ENCODE measurements at places on chromosomes 3 and 15.
A peak's percentile ranks its signal among the peaks of the same experiment; 100 is the strongest.

GRCh38 chr3:12663401-12663935 is 449 bp downstream of the RAF1 start:
- DNase-seq = peak; percentile 48

- no peak for DNase-seq
Measured at GRCh38 chr3:44120721-44121582, 120.7 kb upstream of the TOPAZ1 start.

DNA sequence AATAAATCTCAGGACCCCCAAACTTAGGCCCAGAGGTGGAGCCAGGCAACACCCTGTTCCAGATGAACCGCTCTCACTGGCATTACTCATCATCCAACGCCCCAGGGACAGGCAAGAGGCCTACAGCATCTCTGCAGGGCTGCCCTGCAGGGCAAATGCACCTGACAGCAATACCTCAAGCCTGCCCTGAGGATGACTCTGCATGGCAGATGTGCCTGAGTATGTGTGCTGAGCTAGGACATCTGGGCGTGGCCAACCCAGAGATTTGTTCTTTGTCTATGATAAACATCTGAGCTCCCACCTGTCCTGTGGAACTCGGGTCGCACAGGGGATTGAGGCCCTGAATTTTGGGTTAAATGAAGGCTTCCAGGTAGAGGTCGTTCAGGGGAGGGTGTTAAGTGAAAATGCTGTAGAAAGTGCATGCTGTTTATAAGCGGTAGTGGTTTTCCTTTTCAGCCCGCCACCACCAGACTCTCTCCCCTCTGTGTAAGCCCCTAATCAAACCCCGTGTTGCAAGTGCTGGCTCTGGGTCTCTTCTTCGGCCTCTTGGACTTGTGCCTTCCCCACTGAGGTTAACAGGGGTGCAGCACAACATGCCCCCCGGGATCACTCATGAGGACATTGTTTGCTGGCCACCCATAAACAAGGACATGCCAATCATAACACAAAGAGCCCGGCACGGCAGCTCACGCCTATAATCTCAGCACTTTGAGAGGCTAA is 92.3 kb downstream of the ATP10A start:
- DNase-seq = no peak

DNA sequence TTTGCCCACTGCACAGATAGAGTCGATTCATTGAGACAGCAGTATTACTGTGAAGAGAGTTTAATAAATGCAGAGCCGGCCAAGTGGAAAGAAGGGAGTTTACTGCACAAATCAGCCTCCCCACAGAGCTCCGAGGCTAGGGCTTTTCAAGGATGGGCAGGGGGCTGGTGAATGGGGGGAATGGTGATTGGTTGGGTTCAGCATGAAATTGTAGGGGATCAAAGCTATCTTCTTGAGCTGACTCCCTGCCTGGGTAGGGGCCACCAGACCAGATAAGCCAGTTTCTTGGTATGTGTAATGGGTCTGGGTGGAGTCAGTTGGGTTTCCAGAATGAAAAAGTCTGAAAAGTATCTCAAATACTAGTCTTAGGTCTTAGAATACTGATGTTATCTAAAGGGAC is 66.6 kb downstream of the SYNPR start:
- no peak for DNase-seq

DNA sequence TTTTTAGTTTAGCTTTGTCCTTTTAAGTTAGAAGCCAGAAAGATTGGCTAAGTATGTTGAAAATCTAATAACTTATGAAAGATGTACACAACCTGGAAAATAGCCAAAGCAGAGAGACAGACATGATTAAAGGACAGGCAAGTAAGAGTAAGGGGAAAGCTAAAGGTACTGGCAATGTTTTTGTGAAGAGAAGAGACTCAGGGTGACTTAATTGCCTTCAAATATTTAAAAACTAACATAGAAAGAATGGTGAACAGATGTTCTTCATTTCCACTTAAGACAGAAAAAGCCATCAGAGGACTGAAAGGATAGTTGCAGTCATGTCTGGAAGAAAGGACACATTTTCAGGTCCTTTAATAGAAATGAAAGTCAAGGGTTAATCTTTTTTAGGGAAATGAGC is 68.8 kb downstream of the ZNF385D start:
- DNase-seq = no peak

DNA sequence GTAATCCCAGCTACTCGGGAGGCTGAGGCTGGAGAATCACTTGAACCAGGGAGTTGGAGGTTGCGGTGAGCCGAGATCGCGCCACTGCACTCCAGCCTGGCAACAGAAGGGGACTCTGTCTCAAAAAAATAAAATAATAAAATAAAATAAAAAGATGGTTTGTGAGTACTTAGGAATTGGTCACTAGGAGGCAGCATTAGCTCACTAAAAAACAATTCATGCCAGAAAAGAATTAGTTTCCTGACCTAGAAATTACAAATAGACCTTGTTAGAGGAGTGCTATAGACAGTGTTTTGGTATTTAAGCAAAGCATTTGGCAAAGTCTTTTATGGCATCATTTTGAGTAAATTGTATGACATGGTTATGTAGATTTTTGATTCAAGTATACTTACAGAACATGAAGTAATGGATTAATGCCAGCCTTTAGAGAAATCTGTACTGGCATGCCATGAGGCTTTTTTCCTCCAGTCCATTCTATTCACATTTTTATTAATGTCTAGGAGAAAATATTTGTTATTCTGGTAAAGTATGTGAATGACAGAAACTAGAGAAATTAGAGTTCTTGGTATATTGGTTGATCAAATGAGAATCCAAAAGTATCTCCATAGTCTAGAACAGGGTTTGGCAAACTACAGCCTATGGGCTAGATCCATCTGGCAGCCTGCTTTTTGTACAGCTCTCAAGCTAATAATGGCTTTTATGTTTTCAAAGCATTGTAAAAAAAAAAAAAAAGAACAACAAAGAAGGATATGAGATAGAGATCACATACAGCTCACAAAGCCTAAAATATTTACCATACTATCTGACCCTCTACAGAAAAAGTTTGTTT is 81.6 kb downstream of the LRRC49 start:
- DNase-seq = no peak

- DNase-seq = peak; percentile 13
Measured at GRCh38 chr15:38252481-38253350, at the start of gene SPRED1. Gene SPRED1 (plus strand): TSS chr15:38252836. CDS start chr15:38253186, 350 bp downstream.

- DNase-seq = no peak
Measured at GRCh38 chr3:59775761-59776325, 726.0 kb upstream of the CFAP20DC start.

DNA sequence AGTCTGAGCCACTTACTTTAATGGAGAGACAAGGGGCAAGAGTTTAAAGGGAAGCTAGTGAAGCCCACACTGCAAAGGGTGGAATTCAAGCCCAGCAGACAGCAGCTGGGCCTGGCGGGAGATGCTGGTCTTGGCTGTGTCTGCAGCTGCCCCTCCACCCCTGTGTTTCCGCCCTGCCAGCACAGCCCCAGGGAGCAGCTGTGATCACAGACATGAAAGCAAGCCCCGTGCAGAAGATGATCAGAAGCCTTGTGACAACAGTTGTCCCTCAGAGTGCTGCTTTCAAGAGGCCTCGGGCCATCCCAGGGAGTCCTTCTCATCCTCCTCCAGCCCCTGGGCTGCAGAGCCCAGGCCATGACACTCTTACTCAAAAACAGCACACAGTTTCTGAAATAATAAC is 24.1 kb upstream of the SLC6A1 start:
- no peak for DNase-seq

- DNase-seq = no peak
Measured at GRCh38 chr3:190983875-190984274, 121.4 kb upstream of the GMNC start.

- peak; percentile 55 for DNase-seq
Measured at GRCh38 chr15:64507293-64507802, 47.0 kb downstream of the ZNF609 start.

DNA sequence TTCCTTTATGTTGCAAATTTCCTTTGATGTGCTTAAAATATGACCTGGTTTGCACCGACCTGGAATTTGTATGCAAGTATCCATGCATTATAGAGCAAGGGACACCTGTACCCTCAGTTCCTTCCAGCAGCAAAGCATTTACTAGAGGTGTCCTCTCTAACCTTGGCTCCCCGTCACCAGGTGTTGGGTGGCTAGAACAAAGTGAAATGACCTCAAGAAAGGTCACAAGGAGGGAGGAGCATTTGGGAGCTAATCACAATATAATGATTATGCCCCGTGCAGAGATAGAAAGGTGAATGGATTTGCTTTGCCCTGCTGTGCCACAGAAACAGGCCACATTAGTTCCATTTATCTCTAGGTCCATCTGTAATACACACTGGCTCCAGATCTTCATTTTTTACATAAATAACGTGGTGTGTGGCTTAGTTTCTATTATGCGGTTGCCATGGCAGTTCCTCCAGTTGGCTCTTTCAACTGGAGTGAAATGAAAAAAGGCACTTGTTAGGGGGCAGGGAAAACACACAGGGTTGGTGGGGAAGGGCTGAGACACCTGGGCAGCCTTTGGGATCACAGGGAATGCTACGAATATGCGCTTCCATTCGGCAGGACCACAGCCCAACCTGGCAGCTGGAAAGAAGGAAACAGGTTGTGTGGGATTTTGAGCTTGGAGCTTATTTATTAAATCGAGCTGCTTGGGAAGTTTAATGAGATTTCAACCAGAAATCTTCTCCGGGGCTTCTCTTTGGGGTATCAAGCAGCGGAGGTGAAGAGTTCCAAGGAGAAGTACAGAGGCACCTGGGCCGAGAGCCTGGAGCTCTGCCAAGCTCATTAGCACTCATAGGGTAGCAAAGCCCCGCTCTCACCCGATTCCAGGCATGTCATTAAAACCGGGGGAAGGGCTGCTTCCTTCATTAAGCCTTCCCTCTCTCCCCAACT is 233.5 kb upstream of the ST8SIA2 start:
- no peak for DNase-seq

DNA sequence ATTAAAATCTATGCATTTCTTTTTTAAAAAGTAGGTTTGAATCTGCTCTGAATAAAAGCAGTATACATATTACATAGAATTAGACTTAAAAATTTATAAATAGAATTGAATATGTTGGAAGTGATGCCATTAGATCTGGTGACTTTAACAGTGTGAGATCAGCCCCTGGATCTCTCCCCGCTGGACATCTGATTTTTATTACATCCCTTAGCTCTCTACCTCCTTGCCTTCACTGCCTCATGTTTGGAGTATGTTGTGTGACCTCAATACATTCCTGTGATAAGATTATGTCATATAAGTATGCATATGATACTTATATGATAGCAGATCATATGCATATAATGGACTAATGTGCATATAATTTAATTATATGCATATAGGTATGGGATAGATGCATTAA is 643.4 kb upstream of the NR2F2 start:
- DNase-seq = no peak
